T-helper 17 cell (primary cell): ENCODE measurements at places on chromosomes 11 and 22. TPM values are rescaled to one million over a fixed set of nuclear protein-coding genes. Genes with fewer than 3 reads are reported as not detected.

GRCh38 chr11:30729187-30729713, 143.1 kb upstream of the MPPED2 start:
- no peak for DNase-seq

The MS4A6E gene
- not detected for total RNA-seq

The TUB gene
- 0.37 TPM for total RNA-seq

DNA sequence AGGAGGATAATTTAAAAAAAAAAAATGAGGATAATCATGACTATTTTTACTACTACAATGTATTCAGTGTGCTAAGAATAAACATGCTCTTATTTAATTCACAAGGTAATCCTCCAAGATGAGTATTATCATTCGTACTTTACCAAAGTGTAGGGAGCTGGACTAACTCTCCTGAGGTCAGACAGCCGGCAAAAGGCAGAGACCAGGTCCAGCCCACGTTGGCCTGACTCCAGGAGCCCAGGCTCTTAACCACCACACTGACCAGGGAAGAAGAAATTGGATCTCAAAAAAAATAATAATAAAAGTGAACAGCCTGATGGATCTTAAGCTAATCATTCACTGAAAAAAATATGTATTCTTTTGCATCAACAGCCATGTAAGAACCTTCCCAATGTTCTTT, 25.2 kb downstream of the PLAAT3 start:
- no peak for DNase-seq

The OR8G1 gene
- total RNA-seq, result not detected

The KDM2A gene
- total RNA-seq, result 425 TPM

GRCh38 chr11:75563978-75564552, 2.0 kb downstream of the SERPINH1 start:
- DNase-seq, result no peak

The MAJIN gene
- total RNA-seq, result not detected

The JHY gene
- total RNA-seq, result 3.0 TPM

The FXYD6 gene
- total RNA-seq, result 0.62 TPM

DNA sequence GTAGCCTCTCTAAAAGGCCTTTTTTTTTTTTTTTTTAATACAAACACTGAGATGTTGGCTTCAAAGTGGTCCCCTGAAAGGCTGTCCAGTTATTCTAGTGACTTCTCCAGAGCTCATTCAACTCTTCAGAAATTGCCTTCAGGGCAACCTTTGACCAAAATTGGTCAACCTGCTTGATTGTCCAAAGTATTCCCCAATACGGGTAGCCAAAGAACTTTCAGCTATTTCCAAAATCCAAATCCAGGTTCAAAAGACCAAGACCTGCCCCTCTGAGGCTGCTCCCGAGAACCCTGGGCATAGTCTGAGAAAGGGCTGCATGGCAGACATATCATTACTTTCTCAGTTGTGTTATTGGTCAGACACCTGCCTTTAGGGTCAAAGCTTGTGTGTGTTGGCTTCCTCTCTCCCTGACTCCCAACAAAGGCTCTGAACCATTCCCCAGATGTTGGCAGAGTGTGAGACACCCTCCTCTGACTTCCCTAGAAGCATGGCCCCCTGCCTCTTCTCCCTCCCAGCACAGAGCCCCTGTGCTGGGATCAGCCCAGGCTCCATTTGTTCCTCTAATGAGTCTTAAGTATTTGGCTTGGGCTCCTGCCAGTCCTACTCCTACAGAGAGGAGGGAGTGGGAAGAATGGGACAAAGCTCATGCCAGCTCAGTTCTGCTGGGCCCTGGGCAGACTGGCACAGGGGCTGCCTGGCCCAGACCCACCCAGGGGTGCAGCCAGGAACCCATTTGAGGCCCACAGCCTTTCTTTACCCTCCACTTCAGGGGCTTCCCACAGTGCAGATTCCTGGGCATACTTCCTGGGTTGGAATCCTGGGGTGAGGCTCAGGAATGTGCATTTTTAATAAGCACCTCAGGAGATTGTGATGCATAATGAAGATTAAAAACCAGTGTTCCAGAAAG, 30.3 kb downstream of the TNKS1BP1 start:
- DNase-seq, result no peak

DNA sequence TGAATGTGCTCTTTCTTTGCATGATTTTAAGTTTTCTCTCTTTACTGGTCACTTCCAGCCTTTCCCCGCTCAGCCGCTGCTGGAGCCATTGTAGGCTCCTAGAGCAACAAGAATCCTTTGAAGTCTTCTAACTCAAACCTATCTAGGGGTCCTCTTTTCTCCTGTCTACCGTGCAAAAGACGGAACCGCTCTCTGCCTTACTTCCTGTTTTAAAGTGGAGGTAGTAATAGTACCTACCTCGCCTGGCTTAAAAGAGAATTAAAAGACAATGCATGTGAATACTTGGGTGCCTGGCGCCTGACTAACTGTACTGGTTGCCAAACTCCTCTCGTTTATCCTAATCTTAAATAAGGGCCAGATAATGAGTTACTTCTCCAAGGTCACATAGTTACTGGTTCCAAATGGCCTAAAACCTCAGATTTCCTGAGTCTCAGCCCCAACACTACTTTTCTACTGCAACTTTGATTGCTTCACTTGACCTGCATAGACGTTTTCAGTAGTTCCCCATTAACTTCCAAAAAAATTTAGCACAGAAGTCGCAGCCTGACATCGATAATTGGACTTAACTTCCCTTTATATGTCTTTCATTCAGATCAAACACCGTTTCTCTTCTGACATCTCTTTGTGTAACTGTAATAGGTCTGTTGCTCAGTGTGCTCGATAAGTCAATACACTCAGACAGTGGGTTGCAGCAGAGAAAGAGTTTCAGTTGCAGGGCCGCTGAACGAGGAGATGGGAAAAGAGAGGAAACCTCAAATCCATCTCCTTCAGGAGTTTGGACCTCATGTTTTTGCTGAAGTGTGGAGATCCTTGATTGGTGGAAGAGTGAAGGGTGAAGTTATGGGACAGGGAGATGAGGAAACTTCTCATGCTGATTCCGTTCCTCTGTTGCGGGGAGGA, 891 bp downstream of the SAMM50 start:
- DNase-seq, result no peak

GRCh38 chr11:35951680-35952079, 7.8 kb downstream of the LDLRAD3 start:
- DNase-seq, result no peak

GRCh38 chr11:10444725-10445315, 10.2 kb upstream of the AMPD3 start:
- DNase-seq, result no peak

DNA sequence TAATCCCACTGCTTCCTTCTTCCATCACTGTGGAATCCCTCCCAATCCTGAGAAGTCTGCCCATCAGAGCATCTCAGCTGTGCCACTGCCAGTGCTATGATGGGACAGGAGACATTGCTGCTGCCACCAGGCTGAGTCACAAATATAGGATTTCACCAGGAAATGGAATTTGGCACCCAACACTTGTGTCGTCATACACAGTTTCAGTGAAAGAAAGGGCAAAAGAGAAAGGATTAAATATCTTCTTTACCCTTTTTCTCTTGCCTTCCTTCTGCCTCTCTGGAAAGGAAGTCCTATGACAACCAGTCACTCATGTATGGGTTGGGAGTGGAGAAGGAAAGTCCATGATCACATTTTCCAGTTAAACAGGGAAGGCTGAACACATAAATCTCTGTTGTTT, 133.4 kb downstream of the SPON1 start:
- DNase-seq, result no peak

GRCh38 chr22:32622004-32622743, 147.6 kb downstream of the FBXO7 start:
- DNase-seq, result no peak

The USP2 gene
- total RNA-seq, result 1.7 TPM

- no peak for DNase-seq
These were observed 68.2 kb downstream of the PPP2R1B start for GRCh38 chr11:111697933-111698371.

DNA sequence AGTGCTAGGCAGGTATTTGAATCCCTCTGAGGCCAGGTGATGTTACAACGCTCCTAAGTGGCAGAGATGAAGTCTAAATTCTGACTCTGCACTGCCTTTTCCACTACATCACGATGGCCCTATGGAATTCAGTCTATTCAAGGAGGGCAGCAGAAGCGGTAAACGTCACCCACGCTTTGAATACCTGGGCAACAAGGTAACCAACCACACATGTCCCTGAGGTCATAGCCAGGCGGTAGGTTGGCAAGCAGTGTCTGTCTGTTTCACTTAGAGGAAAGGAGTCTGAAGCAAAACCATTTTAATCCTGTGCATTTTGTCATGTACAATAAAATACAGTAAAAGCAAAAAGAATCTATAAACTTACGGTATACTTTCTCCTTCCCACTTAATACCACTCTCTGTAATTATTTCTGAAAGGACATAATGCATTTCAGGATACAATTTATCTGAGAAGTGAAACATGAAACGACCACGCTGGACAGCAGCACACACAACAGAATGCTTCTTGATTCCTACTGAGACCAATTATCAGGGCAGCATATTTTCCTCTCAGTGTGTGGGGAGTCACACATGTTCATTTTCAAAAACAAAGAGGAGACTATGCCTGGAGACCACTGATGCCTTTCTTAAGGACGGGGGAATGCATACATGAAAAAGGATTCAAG, 51.3 kb downstream of the PRDM10 start:
- DNase-seq, result no peak

DNA sequence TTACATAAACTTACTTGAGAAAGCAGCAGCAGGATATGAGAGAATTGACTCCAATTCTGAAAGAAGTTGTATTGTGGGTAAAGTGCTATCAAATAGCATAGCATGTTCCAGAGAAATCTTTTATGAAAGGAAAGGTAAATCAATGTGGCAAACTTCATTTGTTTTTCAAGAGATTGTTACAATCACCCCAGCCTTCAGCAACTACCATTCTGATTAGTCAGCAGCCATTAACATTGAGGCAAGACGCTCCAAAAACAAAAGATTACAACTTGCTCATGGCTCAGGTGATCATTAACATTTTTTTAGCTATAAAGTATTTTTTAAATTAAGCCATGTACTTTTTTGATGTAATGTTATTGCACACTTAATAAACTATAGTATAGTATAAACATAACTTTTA, 357.2 kb downstream of the TMEM135 start:
- DNase-seq, result no peak

DNA sequence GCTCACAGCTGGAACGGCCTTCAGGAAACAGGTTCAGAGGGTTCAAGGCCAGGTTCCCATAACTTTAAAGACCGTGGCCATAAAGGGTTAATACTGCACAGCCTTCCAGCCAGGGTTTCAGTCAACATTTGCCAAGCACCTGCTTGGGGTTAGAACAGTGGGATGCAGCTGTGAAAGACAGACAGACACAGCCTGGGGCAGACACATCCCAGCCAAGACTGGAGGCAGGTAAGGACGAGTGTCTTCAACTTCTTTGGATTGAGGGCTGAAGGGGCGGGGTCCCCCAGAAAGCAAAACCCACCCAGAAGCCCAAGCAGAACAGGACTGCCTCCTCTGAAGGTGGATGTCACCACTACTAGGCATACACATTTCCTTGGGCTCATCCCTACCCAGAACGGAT, 14.3 kb downstream of the ARFGAP2 start:
- DNase-seq, result no peak

DNA sequence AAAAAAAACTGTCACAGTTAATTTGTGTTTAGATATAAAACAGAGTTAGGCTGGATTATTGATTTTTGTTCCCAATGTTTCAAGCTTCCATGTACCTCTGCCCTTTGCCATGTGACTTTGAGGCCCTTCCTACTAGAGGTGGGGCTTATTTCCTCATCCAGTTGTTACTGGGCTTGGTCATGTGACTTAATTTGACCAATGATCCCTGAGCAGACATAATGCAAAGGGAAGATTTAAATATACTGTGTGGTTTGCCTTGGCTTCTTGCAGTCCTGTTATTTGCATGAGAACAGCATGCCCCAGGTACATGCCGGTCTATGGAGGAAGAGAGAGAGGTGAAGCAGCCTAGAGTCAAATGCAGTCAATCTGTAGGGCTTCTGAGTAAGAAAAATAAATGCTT, 347.0 kb downstream of the MIAT start:
- no peak for DNase-seq

The TPST2 gene
- 40.7 TPM for total RNA-seq

The GGT5 gene
- total RNA-seq, result not detected

GRCh38 chr11:129368889-129369672, 6.6 kb upstream of the BARX2 start:
- DNase-seq, result no peak

DNA sequence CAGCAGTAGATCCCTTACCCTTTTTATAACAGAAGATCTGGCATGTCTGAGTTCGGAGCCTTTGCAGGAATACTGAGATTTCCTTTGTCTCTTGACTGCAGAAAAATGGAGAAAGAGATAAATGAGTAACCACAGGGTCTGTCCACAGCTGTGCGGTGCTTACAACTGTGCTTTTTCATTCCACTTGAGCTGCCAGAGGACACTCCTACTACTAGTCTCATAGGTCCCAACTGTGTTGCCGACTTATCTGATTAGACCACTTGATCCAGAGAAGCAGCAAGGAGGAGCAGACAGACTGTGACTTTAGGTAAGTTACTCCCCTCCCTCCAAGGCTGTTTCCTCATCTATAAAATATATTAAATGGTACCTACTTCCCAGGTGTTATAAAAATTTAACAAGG, 17.5 kb downstream of the FAM227A start:
- DNase-seq, result no peak

DNA sequence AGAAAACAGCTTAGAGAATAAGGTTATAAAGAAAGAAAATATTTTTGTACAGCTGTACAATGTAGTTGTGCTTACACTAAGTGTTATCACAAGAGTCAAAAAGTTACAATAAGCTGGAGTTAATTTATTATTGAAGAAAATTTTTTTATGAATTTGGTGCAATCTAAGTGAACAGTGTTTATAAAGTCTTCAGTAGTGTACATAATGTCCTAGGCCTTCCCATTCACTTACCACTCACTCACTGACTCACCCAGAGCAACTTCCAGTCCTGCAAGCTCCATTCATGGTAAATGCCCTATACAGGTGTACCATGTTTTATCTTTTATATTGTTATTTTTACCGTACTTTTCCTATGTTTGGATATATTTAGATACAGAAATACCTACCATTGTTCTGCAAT, 34.7 kb downstream of the GDPD4 start:
- DNase-seq, result no peak

- no peak for DNase-seq
These were observed 6.4 kb downstream of the BAIAP2L2 start for GRCh38 chr22:38104084-38104483.

GRCh38 chr11:86440305-86440716, 65.6 kb downstream of the CCDC81 start:
- DNase-seq, result no peak

GRCh38 chr11:66318600-66318970, 1.7 kb upstream of the CD248 start:
- no peak for DNase-seq

- no peak for DNase-seq
These were observed 86.2 kb upstream of the ASPHD2 start for GRCh38 chr22:26342745-26343410.

- no peak for DNase-seq
These were observed 10.0 kb upstream of the PATL1 start for GRCh38 chr11:59678813-59679165.

GRCh38 chr11:34840736-34841386, 75.3 kb downstream of the APIP start:
- DNase-seq, result no peak
